Upper lobe of left lung (tissue), 6 donors: ENCODE measurements at places on chromosomes 7 and 10. TPM values are rescaled to one million over a fixed set of nuclear protein-coding genes. Genes with fewer than 3 reads are reported as not detected.

The IKZF1 gene
- 60.8 TPM for total RNA-seq

GRCh38 chr7:44220358-44221112 is 19.8 kb downstream of the YKT6 start:
- H3K36me3 ChIP-seq, result no peaks in the 10 kb centered on the region
- no peaks in the 10 kb centered on the region for H3K27me3 ChIP-seq

DNA sequence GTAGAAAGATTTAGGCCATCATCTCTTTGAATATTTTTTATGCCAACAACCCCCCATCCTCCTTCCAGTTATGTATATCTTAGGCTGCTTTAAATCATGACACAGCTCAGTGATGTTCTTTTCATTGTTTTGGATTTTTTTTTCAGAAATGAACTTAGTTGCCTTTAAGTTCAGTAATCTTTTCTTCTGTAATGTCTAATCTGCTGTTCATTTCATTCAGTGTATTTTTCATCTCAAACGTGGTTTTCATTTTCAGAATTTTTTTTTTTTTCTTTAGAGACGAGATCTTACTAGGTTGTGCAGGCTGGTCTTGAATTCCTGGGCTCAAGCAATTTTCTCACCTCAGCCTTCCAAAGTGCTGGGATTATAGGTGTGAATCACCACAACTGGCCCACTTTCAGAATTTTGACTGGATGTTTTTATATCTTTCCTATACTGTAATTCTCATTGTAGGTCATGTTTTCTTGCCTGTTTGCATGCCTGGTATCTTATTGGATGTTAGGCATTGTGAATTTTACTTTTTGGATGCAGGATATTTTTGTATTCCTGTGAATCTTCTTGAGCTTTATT is 8.1 kb downstream of the ZNF487 start:
- no peaks in the 10 kb centered on the region for H3K4me1 ChIP-seq
- H3K27me3 ChIP-seq, result no peaks in the 10 kb centered on the region
- DNase-seq, result no peak

The NAT16 gene
- total RNA-seq, result not detected

The ZNF655 gene
- total RNA-seq, result 150 TPM

The KIFBP gene
- 27.6 TPM for total RNA-seq

The FOXK1 gene
- total RNA-seq, result 34.6 TPM

- DNase-seq, result no peak
- H3K4me3 ChIP-seq, result no peak overlapping the region
- no peak overlapping the region for H3K27ac ChIP-seq
- peaks cover 21% of the 10 kb centered on the region for H3K4me1 ChIP-seq
- H3K36me3 ChIP-seq, result no peaks in the 10 kb centered on the region
Observed at GRCh38 chr7:127848241-127848640, 183.0 kb downstream of the LRRC4 start.

The CACNA2D1 gene
- 14.2 TPM for total RNA-seq

DNA sequence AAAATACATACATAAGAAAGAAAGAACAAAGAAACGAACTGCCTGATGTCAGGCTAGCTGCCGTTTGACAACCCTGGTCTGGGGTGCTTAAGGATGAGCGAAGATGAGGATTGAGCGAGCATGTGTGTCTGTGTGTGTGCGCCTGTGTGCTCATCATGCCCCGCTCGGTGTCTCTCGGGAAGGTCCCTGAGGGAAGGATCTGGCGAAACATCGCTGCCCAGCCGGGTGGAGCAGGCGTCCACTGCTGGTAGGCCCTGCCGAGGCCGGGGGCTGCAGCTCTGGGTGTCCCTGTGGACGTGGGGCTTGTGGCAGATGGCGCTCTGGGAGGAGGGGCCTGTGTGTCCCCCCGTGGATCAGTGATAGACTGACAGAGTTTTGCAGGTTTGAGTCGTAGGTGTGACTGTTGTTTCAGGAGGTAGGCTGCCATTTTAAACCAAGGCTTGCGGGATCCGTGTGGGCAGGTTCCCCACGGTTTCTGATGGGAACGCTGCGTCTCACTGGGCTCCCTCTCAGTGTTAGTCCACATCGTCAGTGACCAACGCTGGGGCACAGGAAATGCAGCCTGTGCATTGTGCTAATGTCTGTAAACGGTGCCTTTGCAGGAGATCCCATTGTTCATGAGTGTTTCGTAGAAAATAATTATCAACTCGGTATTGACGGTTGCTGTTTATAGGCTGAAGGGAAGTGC is 5.9 kb upstream of the SUN1 start:
- H3K27me3 ChIP-seq, result no peaks in the 10 kb centered on the region
- H3K27ac ChIP-seq, result peak overlapping the region; percentile 76
- no peak for DNase-seq

DNA sequence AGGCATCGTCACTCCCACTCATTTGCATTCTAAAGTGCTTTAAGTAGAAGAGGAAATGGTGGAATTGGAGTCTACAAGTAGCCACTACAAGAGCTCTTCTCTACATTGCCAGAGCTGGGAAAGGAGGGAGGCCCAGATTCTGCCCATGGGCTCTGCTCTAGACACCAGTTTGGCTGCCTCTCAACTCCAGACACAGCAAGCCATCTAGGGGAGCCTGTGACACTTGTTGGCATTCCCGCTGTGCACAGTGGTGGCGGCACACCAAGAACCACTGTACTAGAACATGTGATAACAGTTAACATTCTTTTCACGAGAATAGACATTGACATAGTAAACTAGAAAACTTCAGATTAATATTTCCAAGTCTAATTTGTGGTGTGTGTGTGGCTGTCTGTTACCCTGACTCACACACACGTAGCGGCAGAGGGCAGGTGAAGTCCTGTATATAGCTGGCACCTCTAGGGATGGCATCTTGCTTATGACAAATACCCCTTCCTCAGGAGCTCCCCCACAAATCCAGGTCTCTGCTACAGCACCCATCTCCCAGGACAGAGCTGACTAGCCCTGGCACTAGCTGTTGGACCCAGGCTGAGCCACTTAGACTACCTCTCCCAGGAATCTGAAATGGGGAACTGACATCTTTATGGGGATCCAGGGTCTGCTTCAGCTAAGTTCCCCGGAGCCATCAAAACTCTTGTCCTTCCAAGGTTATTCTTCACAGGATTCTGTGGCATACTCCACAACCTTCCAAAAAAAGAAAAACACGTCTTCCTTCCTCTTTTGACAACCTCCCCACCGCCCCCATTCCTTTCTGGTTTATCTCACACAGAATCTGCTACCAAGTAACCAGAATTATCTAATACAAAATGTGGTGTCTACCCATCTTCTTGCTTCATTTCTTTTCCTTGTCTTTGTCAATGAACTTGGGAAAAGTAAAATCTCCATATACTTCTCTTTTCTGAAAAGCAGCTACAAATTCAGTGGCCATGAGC is 54.7 kb upstream of the MRLN start:
- DNase-seq, result no peak
- H3K27ac ChIP-seq, result no peak overlapping the region
- H3K4me3 ChIP-seq, result no peak overlapping the region
- H3K4me1 ChIP-seq, result peaks cover 6% of the 10 kb centered on the region
- peaks cover 27% of the 10 kb centered on the region for H3K36me3 ChIP-seq

DNA sequence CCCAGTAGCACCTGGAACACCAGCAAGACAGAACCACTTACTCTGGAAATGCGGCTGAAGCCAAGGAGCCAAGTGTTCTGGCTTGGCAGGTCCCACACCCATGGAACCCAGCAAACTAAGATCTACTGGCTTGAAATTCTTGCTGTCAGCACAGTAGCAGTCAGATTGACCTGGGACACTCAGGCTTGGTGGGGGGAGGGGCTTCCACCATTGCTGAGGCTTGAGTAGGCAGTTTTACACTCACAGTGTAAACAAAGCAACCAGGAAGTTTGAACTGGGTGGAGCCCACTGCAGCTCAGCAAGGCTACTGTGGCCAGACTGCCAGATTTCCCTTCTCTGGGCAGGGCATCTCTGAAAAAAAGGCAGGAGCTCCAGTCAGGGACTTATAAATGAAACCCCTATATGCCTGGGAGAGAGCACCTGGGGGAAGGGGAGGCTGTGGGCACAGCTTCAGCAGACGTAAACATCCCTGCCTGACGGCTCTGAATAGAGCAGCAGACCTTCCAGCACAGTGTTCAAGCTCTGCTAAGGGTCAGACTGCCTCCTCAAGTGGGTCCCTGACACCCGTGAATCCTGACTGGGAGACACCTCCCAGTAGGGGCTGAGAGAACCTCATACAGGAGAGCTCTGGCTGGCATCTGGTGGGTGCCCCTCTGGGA is 121.2 kb downstream of the MTERF1 start:
- no peak overlapping the region for H3K4me3 ChIP-seq
- no peak overlapping the region for H3K27ac ChIP-seq
- DNase-seq, result peak; percentile 87
- no peaks in the 10 kb centered on the region for H3K27me3 ChIP-seq
- H3K4me1 ChIP-seq, result peaks cover 11% of the 10 kb centered on the region

The POMZP3 gene
- 21.9 TPM for total RNA-seq

The ASZ1 gene
- total RNA-seq, result not detected

The RPA3 gene
- total RNA-seq, result 6.3 TPM

The EVX1 gene
- total RNA-seq, result not detected

- no peaks in the 10 kb centered on the region for H3K36me3 ChIP-seq
- no peak overlapping the region for H3K4me3 ChIP-seq
- no peaks in the 10 kb centered on the region for H3K4me1 ChIP-seq
- DNase-seq, result no peak
- H3K27ac ChIP-seq, result no peak overlapping the region
Observed at GRCh38 chr7:122219253-122219865, 75.3 kb upstream of the AASS start.

The SH2D4B gene
- total RNA-seq, result 0.20 TPM

The ABCB8 gene
- 39.8 TPM for total RNA-seq

The SLC37A3 gene
- 28.5 TPM for total RNA-seq

The CLEC2L gene
- not detected for total RNA-seq

The AZGP1 gene
- total RNA-seq, result 23.9 TPM

DNA sequence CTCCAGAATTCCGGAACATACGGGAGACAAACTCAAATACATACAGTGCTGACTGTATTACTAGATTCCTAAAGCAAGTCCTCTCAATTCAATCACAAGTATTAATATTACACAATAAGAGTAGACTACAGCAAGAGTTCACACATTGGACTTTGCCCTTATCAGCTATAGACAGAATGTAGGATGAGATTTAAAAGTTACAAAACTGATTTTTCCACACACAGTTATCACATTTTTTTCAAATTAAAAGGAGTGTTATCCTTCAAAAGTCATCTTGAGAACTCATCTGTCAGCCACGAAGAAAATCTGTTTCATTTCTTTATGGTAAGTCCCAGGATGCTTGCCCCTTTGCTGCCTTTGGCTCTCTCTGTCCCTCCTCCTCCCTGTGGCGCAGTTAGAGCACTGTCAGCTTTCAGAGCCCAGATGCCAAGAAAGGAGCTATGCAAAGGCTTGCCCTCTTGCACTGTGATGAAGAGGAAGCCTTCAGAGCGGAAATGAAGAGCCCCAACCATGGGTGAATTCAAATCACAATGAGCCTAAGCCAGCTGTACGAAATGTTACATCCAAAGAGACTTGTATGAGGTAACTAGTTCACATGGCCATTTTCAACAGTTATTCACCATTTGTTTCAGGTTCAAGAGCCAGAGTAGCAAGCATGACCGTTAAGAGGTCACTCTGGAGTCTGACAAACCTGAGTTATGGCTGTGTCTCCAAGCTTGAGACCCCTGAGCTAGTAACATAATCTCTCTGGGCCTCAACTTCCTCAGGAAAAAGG is 10.7 kb downstream of the NCOA4 start:
- H3K36me3 ChIP-seq, result peaks cover 8% of the 10 kb centered on the region
- H3K4me1 ChIP-seq, result peaks cover 49% of the 10 kb centered on the region
- peak overlapping the region; percentile 19 for H3K4me3 ChIP-seq
- peak; percentile 59 for DNase-seq
- peak overlapping the region; percentile 77 for H3K27ac ChIP-seq

DNA sequence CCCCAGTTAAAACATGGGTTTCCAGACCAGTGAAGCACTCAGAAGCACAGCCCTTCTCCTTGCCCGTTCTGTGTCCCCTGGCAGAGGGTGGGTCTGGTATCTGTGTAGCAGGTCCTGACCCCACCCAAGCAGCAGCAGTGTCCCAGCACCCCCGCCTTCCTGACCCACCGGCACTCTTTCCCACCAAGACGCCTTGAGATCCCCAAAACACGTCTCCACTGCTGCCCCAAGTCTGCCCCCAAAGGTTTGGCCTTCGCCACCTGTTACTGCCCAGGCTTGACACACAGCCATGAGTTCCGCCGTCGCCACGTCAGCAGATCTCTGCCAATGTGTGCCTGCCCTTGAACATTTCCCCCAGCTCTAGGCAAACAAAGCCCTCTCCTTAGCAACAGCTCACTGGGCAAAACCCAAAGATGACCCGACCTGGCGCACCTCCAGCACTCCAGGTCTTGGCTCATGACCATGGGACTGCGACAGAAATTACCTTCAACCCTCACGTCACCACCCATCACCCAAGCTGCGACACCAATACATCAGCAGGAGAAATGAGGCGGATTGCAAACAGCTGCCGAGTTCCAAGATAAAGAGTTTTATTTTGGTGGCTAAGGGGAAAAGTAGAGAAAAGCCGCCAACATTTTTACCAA is 75.6 kb downstream of the CTBP2 start:
- no peak overlapping the region for H3K4me3 ChIP-seq
- H3K36me3 ChIP-seq, result no peaks in the 10 kb centered on the region
- peaks cover 16% of the 10 kb centered on the region for H3K4me1 ChIP-seq
- H3K27ac ChIP-seq, result peak overlapping the region; percentile 52
- no peak for DNase-seq

- no peaks in the 10 kb centered on the region for H3K27me3 ChIP-seq
- H3K27ac ChIP-seq, result no peak overlapping the region
- peaks cover 30% of the 10 kb centered on the region for H3K36me3 ChIP-seq
- no peaks in the 10 kb centered on the region for H3K4me1 ChIP-seq
- H3K4me3 ChIP-seq, result no peak overlapping the region
- no peak for DNase-seq
Observed at GRCh38 chr7:137893143-137893742, 46.5 kb upstream of the DGKI start.
